ENCODE measurements at places on chromosomes 13 and 19.

DNA sequence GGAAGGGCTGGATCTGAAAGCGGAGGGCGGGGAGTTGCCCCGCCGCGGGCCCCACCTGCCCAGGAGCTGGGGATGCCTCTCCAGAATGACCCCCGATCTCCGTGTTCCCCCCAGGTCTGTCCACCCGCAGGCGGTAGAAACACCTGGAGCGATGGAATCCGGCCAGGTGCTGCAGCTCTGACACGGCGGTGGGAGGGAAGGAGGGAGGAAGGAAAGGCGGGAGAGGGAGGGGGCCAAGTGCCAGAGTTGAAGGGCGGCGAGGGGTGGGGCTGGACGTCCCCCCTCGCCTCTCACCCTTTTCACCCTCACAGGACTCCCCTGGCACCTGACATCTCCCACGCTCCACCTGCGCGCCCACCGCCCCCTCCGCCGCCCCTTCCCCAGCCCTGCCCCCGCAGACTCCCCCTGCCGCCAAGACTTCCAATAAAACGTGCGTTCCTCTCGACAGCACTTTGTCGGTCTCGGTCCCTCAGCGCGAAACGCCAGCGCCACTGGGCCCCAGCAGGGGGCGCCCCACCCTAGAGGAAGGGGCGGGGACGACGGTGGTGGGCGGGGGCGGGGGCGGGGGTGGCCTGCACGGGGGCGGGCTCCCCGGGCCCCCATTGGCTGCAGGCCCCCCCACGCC, 337 bp upstream of the FXYD7 start:
- DNase-seq: no peak

DNA sequence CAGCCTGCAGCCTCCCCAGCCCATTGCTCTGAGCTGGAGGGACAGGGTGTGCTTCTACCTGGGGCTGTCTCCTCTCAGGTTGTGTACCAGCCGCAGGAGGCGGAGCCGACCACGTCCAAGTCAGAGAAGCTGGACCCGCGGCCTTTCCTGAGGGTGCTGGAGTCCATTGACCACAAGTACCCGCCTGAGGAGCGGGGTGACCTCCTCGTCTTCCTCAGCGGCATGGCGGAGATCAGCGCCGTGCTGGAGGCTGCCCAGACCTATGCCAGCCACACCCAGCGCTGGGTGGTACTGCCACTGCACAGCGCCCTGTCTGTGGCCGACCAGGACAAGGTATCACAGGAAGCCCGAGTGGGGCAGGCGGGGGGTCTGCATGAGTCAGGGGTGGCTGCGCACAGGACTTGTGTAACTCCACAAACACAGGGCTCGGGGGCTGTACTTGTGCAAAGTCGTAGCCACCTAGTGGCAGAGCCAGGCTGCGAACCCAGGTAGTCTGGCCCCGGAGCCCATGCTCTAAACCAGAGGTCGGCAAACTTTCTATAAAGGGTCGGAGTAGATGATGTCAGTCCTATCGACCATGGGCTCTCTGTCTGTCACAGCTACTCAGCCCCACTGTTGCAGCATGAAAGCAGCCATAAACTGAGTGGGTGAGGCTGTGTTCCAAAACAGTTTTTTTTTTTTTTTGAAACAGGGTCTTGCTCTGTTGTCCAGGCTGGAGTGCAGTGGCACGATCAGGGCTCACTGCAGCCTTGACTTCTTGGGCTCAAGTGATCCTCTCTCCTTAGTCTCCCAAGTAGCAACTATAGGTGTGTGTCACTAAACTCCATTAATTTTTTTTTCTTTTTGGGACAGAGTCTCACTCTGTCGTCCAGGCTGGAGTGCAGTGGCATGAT, 8.9 kb downstream of the DHX34 start:
- no peak for DNase-seq

DNA sequence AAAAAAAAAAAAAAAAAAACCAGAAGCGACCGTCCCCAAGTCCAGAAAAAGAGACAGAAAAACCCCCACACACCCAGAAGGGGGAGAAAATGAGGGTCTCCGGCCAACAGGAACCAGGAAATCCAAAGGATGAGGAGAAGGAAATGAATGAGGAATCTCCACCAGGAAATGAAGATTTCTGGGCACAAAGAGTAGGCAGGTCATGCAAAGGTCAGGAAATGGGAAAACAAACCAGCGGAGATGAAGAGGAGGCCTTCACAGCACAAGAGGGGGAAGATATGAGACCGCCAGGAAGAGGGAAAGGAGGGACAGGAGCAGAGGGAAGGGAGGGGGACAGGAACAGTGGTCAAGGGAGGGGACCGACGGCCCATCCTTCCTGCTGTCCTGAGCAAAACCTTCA, 5.8 kb downstream of the TEAD2 start:
- no peak for DNase-seq

DNA sequence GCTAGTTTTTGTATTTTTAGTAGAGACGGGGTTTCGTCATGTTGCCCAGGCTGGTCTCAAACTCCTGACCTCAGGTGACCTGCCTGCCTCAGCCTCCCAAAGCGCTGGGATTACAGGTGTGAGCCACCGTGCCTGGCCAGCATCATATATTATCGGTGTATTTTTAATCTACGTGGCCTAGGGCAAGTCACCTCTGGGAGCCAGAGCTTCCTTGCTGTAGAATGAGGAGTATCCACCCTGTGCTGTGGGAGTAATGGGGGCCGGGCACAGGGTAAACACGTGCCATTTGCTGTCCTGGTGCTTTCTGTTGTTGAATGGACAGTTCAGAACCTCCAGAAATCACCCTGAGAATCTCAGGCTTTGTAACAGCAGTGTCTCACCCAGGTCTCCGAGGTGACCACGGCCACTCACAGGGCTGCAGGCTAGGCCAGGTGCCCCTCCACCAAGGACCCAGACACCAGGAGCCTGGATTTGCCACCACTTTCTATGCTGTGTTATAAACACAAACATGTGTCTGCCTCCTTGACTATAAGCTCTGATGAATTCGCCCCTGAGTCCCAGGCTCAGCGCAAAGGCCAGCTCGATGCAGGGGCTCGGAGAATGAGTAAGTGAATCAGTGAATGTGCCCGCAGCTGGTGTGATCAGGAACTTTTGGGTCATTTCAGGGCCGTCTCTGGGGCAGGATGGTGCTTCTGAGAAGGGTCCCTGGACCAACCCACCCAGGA, 22.7 kb downstream of the POP4 start:
- DNase-seq: no peak

DNA sequence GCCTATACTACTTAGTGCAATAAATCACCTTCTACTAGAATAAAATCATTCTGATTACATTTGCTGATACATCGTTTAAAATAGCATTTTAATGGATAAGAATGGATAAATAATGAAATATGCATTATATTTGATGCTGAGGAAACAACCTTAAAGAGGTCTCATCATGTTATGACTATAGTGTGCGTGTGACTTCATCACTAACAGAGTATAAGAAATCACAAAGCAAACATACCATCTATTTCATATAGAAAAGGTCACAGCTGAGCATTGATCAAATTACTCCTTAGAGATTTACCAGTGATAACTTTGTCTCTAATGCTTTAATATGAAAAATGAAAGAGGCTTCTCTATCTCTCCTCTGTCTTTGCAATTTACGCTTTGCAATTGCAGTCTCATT, 1620.3 kb upstream of the SLC10A2 start:
- no peak for DNase-seq

GRCh38 chr19:48613852-48614435, 932 bp downstream of the FAM83E start:
- no peak for DNase-seq

- no peak for DNase-seq
These were observed 140.3 kb upstream of the SOX1 start for GRCh38 chr13:111926501-111927180.

DNA sequence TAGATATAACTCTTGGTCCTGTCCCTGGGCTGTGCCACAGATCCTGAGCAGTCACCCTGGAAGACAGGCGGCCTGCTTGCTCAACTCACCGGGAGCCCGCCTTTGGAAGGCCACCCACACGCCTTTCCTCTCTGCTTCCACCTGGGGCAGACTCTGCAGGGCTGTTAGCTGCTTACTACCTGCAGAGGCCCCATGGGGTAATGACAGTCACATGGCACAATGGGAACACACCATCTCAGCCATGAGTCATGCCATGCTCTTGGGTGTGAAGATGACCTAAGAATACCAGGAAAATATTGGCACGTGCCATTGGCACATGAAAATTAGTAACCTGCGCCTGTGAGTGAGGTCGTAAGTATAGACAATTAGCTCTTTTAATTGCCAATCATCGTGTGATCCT, 108.6 kb downstream of the COL4A2 start:
- no peak for DNase-seq

GRCh38 chr19:35040826-35041547, 534 bp upstream of the HPN start:
- no peak for DNase-seq

DNA sequence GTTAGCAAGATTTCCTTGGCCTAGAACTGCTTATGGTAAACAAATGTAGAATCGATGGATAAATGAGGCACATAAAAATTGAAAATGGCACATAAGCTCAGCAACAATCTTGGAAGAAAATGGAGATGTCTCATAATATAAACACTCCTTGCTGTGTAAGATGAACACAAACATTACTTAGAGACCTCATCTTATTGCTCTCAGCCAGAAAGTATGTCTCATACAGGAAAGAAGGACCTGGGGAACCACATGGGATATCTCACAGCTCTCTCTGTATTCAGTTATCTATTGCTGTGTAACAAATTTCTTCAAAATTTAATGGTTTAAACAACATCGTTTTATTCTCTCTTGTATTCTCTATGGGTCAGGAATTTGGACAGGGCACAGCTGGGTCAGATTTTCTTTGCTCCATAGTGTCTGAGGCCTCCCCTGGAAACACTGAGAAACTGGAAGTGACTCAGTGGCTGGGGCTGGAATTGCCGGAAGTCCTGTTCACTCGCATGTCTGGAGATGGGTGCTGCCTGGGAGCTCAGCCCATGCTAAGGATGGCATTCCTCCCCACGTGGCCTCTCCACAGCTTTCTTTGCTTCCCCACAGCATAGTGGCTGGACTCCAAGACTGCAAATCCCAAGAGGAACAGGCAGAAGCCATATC, 105.1 kb downstream of the NUFIP1 start:
- no peak for DNase-seq

All from SK-N-MC (cell line).